Lower leg skin (tissue), 4 donors: ENCODE measurements at places on chromosomes 5 and 9. TPM values are rescaled to one million over a fixed set of nuclear protein-coding genes. Genes with fewer than 3 reads are reported as not detected.

GIN1 gene
- 3.9 TPM for total RNA-seq

TERT gene
- total RNA-seq: not detected

- DNase-seq: no peak
These were observed 407.2 kb upstream of the CLINT1 start for GRCh38 chr5:158265931-158266700.

- no peak for DNase-seq
These were observed 108.3 kb upstream of the ADAMTSL1 start for GRCh38 chr9:18365651-18366050.

DNA sequence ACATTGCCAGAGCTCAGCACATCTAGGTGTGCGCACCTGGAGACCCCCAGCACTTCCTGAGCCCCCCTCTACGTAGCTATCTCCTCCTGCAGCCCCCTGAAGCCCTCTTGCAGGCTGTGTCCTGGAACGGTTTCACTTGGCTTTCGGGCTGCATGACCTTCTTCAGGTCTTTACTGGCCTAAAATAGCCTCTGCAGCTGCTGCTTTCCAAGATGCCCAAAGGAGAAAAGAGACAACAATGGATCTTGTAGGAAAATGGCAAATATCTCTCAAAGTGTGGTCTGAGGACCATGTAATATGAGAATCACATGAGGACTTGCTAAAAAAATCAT lies 6.6 kb upstream of the ERMP1 start:
- DNase-seq: no peak
